ENCODE measurements at places on chromosomes 1 and 21.

- no peak for DNase-seq
Measured at GRCh38 chr1:226956942-226957713, 17.0 kb downstream of the COQ8A start.

- no peak for DNase-seq
Measured at GRCh38 chr1:206021008-206021625, 2.6 kb downstream of the CTSE start.

- DNase-seq: no peak
Measured at GRCh38 chr1:203407296-203407695, 56.4 kb upstream of the FMOD start.

DNA sequence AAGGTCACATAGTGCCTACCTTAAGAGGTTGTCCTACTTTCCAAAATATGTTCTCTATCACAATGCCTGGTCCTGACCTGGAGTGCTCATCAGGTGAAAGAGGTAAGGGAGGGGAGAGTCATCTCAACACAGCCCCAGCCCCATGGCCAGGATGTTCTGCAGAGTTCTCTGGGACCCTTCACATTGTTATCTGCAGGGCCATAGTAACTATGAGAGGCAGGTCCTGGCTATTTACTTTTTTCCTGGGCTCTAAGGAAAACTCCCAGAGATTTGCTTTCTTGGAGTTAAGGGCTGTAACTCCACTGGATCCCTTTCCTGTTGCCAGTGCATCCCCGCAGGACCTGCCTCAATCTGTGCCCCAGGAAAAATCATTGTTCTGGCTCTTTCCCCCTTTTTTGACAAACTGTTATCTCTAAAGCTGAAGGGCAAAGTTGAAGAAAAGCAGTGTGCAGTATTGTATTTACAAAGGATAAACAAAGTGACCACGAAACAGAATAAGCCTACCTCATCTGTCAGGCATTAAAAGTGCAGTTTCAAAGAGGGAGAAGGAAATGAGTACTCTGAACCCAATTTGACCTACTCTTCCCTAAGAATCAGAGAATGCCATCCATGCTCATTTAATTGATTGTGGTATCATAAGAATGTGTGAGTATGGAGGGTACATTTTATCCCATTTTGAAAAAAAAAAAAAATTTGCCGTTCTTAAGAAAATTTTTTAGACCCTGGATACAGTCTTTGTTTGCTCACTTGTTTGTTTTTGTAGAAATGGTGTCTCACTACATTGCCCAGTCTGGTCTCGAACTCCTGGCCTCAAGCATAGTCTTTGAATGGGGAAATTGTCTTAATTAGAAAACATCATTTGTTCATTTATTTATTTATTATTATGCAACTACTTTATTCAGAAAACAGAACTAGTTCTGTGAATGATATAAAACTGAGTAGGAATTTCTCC is 149.6 kb downstream of the RHOU start:
- no peak for DNase-seq

GRCh38 chr1:25677193-25677773 is 60.7 kb downstream of the MAN1C1 start:
- no peak for DNase-seq

- peak; percentile 54 for DNase-seq
Measured at GRCh38 chr1:38071312-38072256, 25.0 kb upstream of the POU3F1 start.

GRCh38 chr1:207801819-207802218 is 50.0 kb downstream of the CD46 start:
- DNase-seq: no peak

- no peak for DNase-seq
Measured at GRCh38 chr1:208298593-208299269, 54.5 kb upstream of the PLXNA2 start.

- no peak for DNase-seq
Measured at GRCh38 chr1:47409311-47410067, 6.6 kb upstream of the FOXE3 start.

DNA sequence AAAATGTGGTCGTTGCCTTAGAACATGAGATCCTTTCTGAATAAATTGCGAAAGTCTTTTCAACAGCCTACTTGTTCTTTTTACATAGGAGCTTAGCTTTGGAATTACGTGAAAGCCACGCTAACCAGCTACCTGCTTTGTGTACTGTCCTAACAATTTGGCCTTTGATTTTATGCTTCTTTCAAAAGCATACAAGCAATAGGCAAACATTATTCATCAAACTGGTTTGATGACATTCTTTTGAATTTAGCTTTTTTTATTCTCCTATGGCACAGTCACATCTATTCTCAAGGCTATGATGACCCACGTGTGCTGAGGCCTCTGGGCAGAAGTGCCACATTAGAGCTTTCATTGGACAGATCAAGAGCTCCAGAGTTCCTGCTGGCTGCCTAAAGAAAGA is 178.0 kb upstream of the DPT start:
- no peak for DNase-seq

GRCh38 chr1:38198621-38199020 is 152.0 kb upstream of the POU3F1 start:
- DNase-seq: no peak

- DNase-seq: no peak
Measured at GRCh38 chr1:33163621-33164519, 18.0 kb downstream of the TRIM62 start.

Measured in 8988T (cell line).